Stimulated activated CD8-positive, alpha-beta memory T cell treated with anti-CD3 and anti-CD28 coated beads, Interleukin-15, amount 100 ng/mL, for 4 hours (primary cell): ENCODE measurements at places on chromosomes 4 and X.

DNA sequence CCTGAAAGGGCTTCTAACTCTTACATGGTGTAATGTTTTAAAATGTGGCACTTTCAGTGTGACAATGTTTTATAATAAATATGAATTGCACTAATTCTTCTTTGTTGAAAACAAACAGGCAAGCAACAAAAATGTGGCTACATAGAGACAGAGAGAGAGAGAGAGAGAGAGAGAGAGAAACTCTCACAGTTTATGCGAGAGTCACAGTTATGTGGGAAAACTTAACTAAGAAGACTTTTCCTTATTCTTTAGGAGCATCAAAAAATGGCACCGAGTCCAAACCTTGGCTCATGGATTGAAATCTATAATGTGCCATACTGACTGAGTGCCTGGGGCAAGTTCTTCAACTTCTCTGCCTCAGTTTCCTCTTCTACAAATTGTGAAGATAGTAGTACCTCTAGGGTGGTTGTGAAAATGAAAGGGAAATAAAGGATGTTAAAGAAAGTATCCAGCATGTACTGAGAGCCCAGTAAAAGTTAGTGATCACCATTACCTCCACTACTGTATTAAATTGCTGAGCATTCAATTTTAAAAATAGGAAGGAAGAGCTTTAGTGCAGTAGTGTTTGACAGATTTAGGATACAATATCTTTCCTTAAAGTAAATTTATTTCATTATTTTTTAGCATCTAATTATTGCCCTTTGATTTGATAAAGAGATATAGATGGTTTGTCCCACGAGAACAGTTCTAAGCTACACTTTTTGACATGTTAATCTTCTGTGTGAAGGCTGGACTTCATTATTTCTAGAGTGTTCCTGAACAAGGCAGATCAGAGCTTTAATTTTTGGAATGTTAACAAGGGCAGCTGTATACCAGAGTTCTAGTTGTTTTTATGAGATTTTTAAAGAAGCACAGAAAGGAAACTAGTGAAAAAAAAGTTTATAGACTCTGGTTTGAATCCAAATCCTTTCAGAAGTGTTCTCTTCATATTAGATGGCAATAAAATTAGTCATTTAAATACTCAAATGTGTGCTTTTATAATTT, 187.5 kb upstream of the ANK2 start:
- DNase-seq = no peak

- DNase-seq = no peak
These were observed 637 bp upstream of the SYN1 start for GRCh38 chrX:47620303-47620685.

DNA sequence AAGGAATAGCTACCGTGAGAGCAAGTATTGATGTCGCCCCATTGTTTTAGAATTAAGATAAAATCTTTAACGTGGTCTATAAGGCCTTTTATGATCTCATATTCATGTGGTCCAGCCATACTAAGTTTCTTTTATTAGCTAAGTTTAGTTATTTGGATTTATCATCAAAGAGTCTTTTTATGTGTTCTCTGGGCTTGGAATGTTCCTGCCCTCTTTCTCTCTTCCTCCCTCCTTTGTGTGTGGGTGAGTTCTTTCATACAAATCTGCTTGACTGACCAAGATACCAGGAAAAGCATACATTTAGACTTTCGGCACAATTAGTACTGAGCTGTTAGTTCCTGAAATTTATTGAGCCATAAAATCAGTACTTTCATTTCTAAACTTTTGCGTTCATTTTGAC, 11.3 kb downstream of the TDO2 start:
- no peak for DNase-seq

GRCh38 chr4:138242834-138243156, 646 bp upstream of the SLC7A11 start:
- no peak for DNase-seq

DNA sequence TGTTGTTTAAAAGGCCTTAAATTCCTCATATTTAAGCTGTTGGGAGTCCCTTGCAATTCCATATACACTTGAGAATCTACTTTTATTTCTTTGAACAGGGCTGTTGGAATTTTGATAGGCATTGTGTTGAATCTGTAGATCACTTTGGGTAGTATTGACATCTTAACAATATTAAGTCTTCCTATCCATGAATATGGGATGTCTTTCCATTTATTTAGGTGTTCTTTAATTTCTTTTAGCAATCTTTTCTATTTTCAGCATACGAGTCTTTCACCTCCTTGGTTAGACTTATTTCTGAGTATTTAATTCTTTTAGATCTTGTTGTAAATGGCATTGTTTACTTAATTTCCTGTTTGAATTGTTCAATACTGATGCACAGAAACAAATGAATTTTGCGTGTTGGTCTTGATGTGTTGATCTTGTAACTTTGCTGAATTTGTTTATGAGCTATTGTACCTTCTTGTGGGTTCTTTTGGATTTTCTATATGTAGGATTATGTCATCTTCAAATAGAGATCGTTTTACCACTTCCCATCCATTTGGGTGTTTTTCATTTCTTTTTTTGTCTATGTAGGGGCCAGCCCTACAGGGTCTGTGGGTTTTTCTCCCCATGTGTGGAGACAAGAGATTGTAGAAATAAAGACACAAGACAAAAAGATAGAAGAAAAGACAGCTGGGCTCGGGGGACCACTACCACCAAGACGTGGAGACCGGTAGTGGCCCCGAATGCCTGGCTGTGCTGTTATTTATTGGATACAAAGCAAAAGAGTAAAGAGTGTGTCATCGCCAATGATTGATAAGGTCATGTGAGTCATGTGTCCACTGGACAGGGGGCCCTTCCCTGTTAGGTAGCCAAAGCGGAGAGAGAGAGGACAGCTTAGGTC, 18.2 kb upstream of the CTBP1 start:
- DNase-seq = no peak
